Right lobe of liver (tissue), 6 donors: ENCODE measurements at places on chromosomes 3 and 15. TPM values are rescaled to one million over a fixed set of nuclear protein-coding genes. Genes with fewer than 3 reads are reported as not detected.

- no peaks in the 10 kb centered on the region for H3K36me3 ChIP-seq
- no peak overlapping the region for H3K27ac ChIP-seq
- no peaks in the 10 kb centered on the region for H3K4me1 ChIP-seq
- no peak overlapping the region for H3K4me3 ChIP-seq
- no peaks in the 10 kb centered on the region for H3K27me3 ChIP-seq
Observed at GRCh38 chr15:89740137-89740536, 10.9 kb downstream of the MESP1 start.

- no peak overlapping the region for H3K4me3 ChIP-seq
- no peak for DNase-seq
- no peaks in the 10 kb centered on the region for H3K4me1 ChIP-seq
- no peak overlapping the region for H3K27ac ChIP-seq
- no peaks in the 10 kb centered on the region for H3K36me3 ChIP-seq
- H3K27me3 ChIP-seq = no peaks in the 10 kb centered on the region
Observed at GRCh38 chr3:169522595-169523529, 140.7 kb downstream of the MECOM start.

DNA sequence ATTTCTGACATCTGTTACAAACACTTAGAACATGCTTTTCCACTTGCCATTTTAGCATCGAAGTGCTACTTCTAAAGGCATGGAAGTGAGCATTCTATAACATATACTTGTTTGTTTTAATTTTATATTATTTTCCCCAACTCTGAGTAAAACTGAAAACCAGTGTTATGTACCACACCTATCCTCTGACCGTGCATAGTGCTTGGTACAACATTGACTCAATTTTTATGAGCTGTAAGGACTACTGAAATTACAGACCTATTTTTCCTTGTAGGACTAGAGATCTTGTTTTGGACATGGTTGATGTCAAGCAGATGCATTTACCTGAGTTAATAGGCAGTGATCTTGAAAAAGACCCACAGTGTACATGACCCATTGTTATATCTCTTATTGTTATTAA lies 51.5 kb upstream of the CCNB2 start:
- H3K27ac ChIP-seq = no peak overlapping the region
- H3K36me3 ChIP-seq = peaks cover 18% of the 10 kb centered on the region
- no peak for DNase-seq
- no peak overlapping the region for H3K4me3 ChIP-seq
- H3K4me1 ChIP-seq = no peaks in the 10 kb centered on the region
- no peaks in the 10 kb centered on the region for H3K27me3 ChIP-seq

GRCh38 chr3:4837374-4837930 lies 141.8 kb upstream of the BHLHE40 start:
- DNase-seq = no peak
- H3K36me3 ChIP-seq = no peaks in the 10 kb centered on the region
- no peaks in the 10 kb centered on the region for H3K27me3 ChIP-seq
- H3K4me1 ChIP-seq = no peaks in the 10 kb centered on the region
- no peak overlapping the region for H3K27ac ChIP-seq

- H3K36me3 ChIP-seq = peaks cover 6% of the 10 kb centered on the region
- peak overlapping the region; percentile 73 for H3K4me3 ChIP-seq
- H3K27ac ChIP-seq = peak overlapping the region; percentile 54
- DNase-seq = no peak
- no peaks in the 10 kb centered on the region for H3K27me3 ChIP-seq
Observed at GRCh38 chr15:75335313-75335704, 554 bp upstream of the COMMD4 start.

DNA sequence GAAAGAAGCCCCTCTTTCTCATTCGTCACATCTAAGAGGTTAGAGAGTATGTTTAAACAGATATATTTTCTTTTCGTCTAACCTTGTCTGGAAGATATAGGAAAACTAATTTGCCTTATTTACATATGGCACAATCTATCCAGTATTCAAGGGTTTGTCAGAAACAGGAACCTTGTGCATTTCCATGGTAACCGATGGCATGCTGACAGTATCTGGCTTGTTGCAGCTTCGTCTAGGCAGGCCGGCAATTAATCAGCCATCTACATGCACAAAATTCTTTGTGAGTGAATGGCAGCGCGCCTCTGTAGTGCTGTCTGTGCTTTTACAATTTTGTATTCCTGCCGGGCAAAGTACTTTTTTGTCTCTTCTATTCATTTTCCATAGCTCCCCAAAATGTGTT lies 294.0 kb upstream of the SOX2 start:
- H3K27ac ChIP-seq = no peak overlapping the region
- no peaks in the 10 kb centered on the region for H3K36me3 ChIP-seq
- H3K27me3 ChIP-seq = no peaks in the 10 kb centered on the region
- no peak overlapping the region for H3K4me3 ChIP-seq
- no peaks in the 10 kb centered on the region for H3K4me1 ChIP-seq

The CFAP91 gene
- total RNA-seq = 0.42 TPM

- H3K4me3 ChIP-seq = no peak overlapping the region
- no peak for DNase-seq
- no peaks in the 10 kb centered on the region for H3K36me3 ChIP-seq
- no peaks in the 10 kb centered on the region for H3K4me1 ChIP-seq
Observed at GRCh38 chr15:65896236-65896635, 26.9 kb downstream of the RAB11A start.

The LXN gene
- 2.1 TPM for total RNA-seq

The TRH gene
- not detected for total RNA-seq

The ARNT2 gene
- 0.48 TPM for total RNA-seq

DNA sequence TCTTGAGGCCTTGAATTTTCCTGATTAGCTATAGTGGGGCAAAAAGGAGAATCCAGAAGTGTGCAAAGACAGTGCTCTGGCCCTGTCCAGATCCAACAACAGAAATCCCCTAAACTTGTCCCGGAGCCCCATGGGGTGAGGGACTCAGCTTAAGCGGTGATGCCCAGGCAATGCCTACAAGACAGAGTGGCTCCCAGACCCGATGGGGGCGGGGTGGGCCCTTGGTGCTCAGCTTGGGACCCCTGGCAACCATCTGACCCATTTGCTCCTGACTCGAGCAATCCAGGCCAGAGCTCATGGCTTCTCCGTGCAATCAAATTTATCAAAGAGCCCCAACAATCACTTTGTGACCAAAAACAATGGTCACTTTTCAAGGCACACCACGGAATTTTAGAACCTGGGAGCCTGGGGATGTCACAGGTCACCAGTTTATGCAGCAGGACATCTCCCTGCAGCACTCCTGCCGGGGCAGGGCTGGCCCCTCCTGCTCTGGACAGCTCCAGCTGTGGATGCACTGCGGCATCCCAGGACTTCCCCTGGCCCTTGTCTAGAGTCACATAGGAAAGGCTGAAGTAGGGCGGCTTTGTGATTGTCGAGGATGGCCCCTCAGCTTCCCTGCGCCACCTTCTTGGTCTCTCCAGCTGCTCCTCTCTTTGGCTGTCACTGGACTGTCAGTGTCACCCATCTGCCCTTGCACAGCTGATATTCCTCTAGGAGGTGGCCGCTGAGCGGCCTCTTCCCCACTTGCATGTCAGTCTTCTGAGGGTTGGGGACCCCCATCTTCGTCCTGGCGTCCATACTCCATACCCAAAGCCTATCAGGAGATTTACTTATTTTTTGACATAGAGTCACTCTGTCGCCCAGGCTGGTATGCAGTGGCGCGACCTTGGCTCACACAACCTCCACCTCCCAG lies 28.4 kb downstream of the RGMA start:
- H3K4me1 ChIP-seq = no peaks in the 10 kb centered on the region
- no peaks in the 10 kb centered on the region for H3K36me3 ChIP-seq
- no peak for DNase-seq
- no peak overlapping the region for H3K27ac ChIP-seq
- no peaks in the 10 kb centered on the region for H3K27me3 ChIP-seq
- no peak overlapping the region for H3K4me3 ChIP-seq

The CFAP92 gene
- 0.21 TPM for total RNA-seq

GRCh38 chr3:25945836-25946235 lies 155.9 kb downstream of the OXSM start:
- no peaks in the 10 kb centered on the region for H3K27me3 ChIP-seq
- no peaks in the 10 kb centered on the region for H3K36me3 ChIP-seq
- no peak overlapping the region for H3K27ac ChIP-seq
- DNase-seq = no peak
- no peak overlapping the region for H3K4me3 ChIP-seq

DNA sequence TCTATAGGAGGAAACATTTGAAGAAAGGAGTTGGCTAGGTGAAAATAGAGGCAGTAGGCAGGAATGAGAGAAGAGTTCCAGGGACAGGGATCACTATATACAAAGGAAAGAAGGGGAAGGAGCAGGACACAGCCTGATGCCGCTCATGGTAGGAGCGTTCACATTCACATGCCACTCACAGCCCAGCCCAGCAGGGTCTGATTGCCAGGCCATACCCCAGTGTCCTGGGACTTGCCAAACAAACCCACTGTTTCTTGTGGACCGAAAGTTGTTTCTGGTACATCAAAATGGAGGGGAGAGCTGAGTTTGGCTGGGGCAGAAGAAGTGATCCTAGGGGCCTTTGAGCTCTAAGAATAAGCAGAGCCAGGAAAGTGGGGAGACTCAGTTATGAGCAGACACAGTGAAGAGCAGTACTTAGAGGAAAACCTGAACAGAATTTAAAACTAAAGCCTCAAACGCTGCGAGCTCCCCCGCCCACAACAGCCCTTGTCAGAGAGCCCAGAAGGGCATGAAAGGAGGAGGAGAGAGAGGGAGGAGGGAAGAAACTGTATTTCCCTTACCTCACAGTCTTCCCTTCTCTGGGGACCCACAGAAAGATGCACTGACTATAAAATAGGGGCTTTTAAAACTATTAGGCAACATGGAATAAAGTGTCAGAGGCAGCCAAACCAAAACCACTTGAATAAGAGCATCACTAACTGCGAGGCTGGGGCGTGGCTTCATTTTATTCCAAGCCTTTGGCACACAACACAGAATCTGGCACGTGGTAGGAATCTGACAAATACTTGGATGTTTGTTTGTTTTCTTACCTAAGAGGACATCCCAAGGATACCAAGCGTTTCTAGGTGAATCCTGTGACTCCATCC lies 129.0 kb downstream of the RPL22L1 start:
- no peak overlapping the region for H3K27ac ChIP-seq
- H3K4me1 ChIP-seq = no peaks in the 10 kb centered on the region
- H3K27me3 ChIP-seq = no peaks in the 10 kb centered on the region
- no peak for DNase-seq
- no peak overlapping the region for H3K4me3 ChIP-seq

The GABRR3 gene
- total RNA-seq = not detected
